Activated T-helper 1 cell treated with anti-CD3 and anti-CD28 coated beads, Interleukin-2, amount 50 U/mL, for 16 hours (primary cell): ENCODE measurements at places on chromosomes 5 and 9.

DNA sequence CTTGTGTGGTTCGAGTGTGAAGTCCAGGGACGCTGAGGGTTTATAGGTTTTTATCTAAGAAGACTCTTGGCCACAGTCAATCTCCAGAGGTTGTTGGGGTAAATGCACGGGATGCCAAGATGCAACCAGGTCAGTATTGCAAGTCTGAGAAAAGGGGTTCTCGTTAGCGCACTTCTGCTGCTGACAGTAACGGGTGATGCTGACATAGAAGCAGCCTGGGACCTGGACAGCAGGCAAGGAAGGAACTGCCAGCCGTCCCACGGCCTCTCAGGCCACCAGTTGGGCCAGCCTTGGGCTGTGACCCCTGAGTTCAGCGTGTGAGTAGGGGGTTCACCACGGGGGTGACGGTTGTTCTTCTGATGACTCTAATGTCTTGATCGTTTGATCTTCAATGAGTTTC lies 39.0 kb downstream of the TENT4A start:
- no peak for DNase-seq

DNA sequence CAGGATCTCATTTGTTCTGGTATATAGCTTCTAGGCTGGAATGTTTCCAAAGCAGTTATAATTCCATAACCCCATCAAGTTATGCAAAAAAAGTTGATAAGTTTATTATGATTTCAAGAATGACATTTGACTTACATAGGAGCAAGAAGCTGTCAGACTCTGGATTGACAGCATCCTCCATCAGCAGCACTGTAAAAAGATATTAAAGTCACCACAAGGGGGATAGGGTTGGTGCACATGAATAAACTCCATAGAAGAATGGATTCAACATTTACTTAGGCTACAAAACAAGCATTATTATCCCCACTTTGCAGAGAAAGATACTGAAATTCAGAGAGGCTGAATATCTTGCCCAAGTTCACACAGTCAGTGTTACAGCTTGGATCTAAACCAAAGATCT lies 208.9 kb upstream of the SLC30A5 start:
- no peak for DNase-seq

DNA sequence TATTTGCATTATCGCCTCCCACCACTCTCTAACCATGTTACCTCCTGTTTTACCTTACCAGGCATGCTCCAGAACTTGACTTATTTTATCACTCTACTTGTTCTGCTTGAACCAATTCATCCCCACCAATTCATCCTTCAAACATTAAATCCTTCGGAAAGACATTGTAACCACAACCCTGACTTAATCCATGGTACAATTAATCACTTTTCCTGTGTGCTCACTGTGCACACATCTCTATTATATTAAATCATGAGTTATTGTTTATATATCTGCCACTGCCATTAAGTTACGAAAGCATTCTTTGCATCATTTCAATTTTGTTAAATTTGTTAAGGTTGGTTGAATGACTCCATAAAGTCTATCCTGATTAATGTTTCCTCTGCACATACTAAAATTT lies 7.4 kb upstream of the C5orf46 start:
- no peak for DNase-seq

DNA sequence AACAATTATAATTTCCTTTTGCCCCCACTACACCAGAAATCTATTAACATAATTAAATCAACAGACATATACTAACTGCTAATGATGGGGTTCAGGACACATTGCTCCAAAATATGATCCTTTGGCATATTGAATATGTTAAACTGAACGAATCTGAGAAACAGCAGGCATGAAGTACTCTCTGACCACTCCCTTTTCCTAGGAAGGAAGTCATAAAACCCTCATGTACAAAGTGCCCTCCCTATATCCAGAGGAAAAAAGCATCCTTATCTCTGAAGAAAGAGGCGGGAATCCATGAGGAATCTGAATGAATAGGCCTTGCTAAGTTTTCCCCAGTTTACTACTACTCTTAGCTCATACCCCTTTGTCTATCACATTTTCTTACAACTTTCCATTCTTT lies 67.9 kb downstream of the ADAMTS6 start:
- DNase-seq: no peak

DNA sequence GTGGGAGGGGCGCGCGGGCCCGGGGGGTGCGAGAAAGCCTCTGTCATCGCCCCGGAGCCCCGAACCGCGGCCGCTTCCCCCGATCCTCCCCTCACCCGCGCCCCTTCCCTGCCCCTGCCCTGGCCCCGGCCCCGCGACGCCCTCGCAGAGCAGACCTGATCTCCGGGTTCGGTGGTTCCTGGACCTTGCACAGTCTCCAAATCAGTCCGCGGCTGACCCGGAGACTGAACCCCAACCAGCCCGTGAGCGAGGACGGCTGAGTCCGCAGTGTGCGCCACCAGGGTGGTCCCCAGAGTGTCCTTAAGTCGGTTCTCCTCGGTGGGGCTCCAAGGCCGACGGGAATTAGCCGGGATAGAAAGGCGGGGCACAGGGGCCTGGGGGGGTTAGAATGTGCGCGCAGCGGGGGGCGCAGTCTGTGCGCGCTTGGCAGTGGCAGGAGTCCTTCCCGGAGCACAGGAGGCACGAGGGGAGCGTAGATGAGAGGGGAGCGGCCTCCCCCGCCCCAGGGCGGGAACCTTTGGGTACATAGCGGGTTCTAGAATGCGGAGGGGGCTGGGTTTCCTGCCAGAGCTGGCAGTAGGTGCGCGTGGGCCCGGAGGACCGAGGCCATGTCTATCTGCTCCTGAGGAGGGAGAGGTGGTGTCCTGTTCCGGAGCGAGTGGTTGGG lies 779 bp downstream of the PKN3 start:
- no peak for DNase-seq

DNA sequence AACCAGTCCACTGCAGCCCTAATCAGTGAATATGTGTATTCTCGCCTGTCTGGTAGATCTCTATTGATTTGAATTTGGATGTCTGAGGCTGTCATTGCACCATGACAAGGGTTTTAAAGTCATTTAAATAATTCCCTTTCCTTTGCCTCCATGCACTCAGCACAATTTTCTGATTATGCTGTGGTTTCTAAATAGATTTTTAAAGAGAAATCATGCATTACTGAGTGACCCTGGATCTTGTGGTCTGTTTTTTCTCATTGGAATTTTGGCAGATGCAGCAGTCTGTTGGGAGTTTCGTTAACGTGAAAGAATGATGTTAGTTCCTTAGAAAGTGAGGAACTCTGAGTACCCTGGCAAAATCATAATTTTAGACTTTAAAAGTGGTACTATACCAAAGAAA lies 396.0 kb downstream of the LRRC70 start:
- DNase-seq: no peak

DNA sequence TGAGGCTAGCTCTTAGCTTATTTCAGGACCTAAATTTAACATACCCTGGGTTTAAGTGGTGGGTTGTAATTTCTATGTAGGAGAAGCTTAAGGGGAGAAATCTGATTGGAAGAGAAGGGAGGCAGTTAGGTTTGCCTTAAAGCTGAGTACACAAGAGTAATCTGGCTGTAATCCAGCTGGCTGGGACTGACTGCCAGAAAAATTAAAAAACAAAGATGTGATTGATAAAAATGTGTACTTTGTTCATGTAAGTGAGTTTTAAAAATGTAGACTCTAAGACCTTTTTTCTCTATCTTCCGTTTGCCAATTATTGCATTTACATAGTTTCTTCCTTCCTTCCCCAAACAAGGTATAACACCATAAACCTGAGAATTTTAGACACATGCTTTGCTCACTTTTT lies 17.5 kb upstream of the MSMP start:
- DNase-seq: no peak

GRCh38 chr9:96344458-96345180 lies 38.9 kb downstream of the SLC35D2 start:
- no peak for DNase-seq

GRCh38 chr5:62001640-62002039 lies 304.4 kb upstream of the KIF2A start:
- DNase-seq: no peak

DNA sequence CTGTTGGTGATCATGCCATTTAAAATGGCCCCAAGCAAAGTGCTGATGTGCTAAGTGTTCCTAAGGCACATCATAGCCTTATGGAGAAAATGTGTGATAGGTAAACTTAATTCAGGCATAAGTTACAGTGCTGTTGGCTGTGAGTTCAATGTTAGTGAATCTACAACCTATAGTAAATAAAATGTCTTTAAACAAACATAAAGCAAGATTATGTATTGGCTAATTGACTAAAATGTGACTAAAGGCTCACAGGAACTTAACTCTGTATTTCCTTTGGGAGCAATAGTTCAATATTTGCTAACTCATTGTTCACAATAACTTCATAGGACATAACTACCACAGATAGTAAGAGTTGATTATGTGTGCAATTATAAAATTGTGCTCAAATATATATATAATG lies 49.4 kb upstream of the LRRC19 start:
- DNase-seq: no peak

GRCh38 chr5:138212828-138213160 lies 329 bp downstream of the CDC23 start:
- no peak for DNase-seq

DNA sequence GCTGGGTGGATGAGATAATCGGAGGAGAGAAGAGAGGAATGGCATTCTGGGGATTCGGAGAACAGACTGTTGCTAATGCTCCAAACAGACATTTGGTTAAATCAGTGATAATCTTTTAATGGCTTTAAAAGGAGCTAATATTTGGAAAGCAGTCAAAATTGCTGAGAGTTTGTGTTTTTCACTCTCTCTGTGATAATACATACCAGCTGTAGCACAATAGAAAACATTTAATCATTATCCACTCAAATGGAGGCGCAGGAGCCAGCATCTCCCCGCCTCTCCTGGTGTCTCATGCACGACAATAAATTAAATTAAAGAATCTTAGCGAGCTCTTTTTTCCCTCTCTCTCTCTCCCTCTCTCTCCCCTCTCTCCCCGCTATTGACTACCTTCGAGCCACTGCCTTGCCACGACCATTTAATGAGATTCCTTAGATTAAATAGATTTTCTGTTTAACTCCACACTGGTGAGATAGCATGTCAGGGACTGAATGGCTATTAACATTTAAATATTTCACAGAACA lies 268.6 kb upstream of the MVB12B start:
- DNase-seq: no peak

DNA sequence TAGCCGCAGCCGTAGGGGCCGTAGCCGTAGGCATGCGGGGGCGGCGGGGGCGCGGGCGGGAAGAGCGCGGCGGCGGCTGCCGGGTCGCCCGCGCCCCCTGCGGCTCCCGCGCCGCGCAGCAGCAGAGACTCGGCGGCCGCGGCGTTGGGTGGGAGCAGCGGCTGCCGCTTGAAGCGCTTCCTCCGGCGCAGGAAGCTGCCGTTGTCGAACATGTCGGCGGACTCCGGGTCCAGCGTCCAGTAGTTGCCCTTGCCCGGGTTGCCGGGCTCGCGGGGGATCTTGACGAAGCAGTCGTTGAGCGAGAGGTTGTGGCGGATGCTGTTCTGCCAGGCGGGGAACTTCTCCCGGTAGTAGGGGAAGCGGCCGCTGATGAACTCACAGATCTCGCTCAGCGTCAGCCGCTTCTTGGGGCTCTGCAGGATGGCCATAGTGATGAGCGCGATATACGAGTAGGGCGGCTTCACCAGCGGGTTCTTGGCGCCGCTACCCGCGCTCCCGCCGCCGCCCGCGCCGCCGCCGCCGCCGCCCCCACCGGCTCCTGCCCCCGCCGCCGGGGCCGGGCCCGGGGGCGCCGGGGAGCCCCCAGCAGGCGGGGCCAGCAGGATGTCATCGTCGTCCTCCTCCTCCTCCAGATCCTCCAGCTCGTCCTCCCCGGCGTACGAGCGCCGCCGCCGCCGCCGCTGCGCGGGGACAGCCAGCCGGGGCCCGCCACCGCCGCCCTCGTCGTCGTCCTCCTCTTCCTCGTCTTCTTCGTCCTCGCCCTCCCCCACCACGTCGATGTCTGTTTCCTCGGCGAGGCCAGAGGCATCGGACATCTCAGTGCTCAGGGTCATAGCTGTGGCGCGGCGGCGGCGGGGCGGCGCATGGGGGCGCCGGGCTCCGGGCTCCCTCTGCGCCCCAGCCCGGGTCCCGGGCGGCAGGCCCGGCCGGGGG lies 781 bp downstream of the FOXD1 start:
- DNase-seq: no peak

GRCh38 chr5:7036192-7036835 lies 323.1 kb downstream of the TENT4A start:
- DNase-seq: no peak

DNA sequence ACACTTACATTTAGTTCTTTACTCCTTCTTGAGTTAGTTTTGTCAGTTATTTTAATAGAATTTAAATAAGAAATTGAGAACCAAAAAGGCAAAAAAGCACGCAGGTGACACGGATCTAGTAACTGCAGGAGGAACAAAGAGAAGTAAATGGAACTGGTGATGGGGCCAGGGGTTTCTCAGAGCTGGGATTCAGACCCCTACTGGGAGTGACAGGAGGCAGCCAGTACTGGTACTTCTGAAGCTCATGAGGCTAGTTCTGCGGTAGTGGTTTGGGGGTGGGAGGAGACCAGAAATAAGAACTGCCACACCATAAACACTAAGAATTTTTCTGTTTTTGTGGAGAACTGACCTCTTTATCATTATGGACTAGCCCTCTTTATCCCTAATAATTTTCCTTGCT lies 48.2 kb downstream of the OXCT1 start:
- DNase-seq: no peak

DNA sequence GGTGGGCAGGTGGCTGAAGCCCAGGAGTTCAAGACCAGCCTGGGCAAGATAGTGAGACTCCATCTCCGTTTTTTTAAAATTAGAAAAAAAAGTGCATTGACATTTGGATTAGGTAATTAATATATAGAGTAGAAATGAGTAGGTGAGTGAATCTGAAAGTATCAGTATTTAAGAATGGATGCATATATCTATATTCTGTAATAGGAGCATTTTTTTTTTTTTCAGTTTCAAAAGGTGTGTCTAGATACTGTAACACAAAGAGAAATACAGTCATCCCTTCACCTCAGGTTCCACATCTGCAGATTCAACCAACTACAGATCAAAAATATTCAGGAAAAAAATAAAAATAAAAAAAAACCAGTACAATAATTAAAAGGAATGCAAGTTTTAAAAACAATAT lies 50.8 kb downstream of the RBM27 start:
- DNase-seq: no peak
